ENCODE measurements at places on chromosomes 2 and 18.

DNA sequence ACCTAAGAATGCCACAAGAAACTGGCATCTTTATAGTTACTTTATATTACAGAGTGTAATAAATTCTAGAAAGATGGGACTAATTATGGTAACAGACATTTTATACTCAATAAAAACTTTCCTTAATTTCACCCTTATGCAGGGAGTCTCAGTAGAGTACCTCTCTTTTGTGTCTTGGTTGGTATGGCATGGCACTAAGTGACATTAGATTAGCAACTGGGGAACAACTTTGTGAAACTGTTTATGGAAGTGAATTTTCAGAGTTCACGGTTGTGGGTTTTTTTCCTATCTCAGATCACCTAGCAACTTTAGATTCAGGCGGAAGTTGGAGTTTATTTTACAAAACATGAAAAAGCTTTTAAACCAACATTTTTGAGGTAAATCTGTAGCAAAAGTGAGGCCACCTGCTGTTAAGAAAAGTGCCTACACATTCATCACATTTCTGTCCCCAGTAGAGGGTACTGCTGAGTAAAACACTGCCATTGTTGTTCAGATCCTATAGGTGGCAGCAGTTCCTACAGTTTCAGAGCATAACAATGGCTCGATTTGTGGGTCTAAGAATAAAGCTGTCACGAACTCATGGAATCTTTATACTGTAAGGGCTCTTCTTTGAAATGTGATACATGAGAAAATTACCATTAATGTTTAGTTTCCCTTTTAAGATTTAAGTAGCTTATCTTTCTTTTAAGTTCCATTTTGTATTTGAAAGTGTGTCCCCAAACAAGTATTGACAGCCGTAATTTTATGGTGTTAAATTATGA lies 117.6 kb downstream of the CAMKMT start:
- no peak for DNase-seq

DNA sequence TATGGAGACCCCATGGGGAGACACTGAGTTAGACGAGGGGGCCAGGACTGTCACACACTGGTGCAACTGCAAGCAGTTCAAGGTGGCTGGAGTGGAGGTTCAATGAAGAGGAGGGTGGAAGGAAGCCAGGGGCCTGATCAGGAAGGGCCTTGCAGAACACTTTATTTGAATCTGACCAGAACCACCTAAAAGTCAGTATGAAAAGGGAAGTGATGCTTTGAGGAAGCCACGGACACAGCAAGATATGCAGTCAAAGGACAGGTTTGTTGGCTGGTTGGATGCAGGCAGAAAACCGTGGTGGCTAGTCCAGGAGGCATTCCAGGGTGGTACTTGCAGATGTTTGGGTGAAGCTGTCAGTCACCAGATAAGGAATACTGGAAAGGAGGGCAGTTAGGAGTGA lies 3.5 kb upstream of the FAM124B start:
- DNase-seq: no peak

DNA sequence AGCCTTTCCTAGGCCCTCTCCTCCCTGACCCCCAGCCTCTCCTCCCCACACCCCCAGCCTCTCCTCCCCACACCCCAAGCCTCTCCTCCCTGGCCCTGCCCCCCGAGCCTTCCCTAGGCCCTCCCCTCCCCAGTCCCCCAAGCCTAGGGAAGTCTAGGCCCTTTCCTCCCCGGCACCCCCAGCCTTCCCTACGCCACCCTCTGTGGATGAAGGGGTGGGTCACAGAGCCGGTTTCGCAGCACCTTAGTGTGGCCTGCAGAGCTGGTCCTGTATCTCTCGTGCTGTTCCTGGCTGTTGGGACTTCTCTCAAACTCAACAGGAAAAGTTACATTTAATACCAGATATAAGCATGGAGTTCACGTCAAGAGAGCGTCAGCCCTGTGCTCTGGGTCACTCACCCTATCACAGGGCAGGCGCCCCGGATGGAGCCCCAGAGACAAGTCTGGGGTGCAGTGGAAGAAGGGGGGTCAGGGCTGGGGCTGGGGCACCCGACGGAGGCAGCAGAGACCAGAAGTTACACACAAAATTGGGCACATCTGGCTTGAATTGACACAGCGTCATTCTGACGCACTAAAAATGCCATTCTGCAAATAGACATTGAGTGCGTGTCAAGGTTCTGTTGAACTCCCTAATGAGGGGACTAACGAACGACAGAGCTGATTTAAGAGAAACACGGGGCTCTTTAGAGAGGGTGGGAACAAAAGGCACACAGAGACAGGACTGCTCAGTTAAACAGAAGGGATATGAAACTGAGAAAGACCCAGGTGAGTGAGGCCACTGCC lies 24.0 kb downstream of the KCNIP3 start:
- DNase-seq: no peak

GRCh38 chr2:143261986-143262385 lies 132.8 kb downstream of the ARHGAP15 start:
- no peak for DNase-seq

DNA sequence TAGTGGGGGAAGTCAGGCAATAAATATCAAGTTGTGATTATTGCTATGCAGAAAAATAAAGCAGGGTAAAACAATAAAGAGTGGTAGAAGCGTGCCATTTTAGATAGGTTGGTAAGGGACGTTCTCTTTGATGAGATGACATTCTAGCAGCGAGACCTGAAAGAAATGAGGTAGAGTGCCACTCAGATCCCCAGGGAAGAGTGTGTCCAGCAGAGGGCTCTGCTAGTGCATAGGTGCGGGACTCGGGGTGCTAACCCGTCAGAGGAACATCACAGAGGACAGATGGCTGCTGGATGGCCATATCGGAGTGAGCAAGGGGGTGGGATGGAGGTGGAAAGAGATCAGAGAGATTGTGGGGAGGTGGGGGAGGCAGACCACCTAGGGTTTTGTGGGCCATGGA lies 16.3 kb upstream of the GTF2A1L start:
- no peak for DNase-seq

GRCh38 chr2:173747035-173747434 lies 218.1 kb downstream of the SP3 start:
- DNase-seq: no peak

DNA sequence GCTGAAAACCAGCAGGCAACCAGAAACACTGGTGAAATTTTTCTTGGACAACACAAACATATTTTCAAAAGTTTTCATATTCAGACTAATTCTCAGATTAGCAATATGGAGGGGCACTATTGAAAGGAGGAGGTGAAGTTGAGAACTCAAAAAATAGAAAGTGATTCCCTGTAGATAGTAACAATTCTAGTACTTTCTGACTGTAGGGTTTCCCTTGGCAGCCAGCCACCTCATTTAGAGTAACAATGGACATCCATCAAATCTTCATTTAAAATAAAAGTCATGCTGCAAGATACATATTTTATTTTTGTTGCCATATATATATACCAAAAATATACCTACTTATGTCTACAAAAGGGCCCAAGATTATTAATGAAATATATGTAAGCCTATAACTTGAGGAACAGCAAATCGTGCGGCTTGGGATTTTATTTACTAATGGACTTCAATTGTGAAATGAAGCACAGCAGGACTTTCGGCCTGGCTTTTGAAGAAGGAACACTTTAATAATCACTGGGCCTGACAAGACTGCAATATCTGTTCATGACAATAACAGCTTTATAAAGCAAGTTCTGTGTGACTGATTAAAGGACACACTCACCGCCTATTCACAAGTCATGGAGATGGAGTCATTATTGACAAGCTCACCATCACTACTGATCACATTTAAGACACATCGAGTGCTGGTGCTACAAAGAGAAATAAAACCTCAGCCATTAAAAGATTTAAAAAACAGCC lies 6.8 kb upstream of the NR4A2 start:
- no peak for DNase-seq

- DNase-seq: no peak
These were observed 165.5 kb downstream of the GFPT1 start for GRCh38 chr2:69221512-69221911.

GRCh38 chr2:34815052-34815741 lies 1216.1 kb upstream of the FAM98A start:
- DNase-seq: no peak

DNA sequence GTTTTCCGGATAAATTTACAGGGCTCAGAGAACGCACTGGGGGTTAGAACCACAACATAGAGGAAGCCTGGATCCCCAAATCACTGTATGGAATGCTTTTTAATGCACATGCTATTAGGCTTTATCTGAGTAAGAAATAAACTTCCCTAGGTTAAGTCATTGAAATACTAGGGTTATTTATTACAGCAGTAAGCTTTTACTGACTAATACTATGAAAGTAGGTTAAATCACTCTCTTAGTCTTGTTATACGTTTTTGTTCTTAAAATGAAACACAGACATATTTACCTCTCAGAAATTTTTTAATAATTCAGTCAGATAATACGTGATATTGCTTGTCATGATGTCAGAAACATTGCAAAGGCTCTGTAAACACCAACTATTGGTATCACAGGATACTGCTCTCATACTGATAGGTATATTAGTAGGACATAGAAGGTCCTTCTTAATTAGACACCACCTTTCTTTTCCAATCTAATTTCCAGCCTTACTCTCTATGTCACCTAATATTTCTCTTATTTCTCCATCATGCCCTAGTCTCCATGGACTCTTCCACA lies 162.7 kb upstream of the NYAP2 start:
- no peak for DNase-seq

DNA sequence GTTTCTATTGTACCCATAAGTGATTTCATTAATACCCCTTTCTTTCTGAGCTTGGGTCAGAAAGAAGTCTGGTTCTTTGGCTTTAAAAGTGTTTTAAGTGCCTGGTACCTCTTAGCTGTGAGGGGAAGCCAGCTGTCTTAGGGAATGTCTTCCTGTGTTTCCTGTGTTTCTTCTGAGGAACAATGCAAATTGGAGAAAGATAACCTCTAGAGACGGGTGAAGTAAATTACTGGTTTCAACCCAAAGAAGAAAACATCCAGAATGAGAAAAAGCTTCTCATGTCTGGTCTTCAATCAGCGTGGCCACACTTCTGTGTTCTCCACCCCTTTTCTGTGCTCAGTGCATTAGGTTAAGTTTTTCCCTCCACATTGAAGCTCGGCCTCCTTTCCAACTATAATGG lies 10.2 kb upstream of the CHN1 start:
- no peak for DNase-seq

DNA sequence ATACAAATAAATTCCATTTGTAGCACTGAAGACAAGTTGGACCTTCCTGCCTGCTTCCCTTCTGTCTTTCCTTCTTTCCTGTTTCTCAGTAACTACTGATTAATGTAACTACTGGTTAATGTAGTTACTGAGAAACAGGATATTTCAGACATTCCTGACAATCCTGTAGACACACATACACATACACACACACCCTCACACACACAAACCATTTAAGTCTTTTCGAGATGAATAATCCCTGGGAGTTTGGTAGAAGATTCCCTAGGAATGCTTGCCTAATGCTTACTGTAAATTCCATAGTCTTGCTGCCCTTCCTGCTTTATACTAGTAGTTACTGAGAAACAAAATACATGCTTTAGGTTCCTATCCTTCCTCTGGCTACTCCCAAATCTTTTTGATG lies 83.9 kb downstream of the PIK3C3 start:
- DNase-seq: no peak

- no peak for DNase-seq
These were observed 24.5 kb upstream of the TGIF1 start for GRCh38 chr18:3425446-3425845.

DNA sequence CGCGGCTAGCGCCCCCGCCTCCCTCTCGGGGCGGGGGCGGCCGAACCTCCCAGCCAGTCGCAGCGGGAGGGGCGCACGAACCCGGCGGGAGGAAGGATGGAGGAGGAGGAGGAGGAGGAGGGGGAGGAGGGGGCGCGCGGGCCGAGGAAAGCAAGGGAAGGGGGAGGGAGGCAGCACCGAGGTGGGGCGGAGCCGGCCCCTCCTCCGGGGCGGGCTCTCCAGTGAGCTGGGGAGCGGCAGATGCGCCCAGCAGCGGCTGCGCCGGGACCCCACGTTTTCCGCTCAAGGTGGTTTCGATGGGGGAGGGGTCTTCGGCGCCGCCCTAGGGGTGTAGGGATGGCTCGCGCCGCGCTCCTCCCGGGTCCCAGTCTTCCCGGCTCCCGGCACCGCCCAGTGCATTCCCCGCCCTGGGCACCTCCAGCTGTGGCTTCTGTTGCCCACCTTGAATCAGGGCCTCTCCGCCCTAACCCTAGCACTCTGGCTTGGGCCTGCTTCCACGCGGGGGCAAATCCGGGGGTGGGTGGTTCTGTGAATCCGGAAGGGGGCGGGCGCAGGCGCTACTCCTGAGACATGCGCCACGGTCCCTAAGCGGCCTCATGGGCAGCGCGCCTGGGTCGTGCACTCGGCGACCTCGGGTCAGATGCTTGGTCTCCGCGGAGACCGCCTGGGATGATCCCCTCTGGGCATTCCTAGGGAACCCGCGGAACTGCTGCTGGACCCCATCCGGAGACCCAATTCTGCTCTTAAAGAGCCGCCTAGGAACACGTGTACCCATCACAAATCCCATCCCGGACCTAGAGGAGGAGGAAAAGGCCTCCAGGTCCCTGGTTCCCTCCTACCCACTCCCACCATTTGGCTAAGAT lies at the start of gene FBXO41:
Gene FBXO41, minus strand, starts transcription at position 183 of the 863 bp plus-strand sequence. CDS start 14,848 bp downstream, outside the sequence.
- DNase-seq: no peak

GRCh38 chr2:46615986-46616485 lies 136.7 kb downstream of the TMEM247 start:
- no peak for DNase-seq

DNA sequence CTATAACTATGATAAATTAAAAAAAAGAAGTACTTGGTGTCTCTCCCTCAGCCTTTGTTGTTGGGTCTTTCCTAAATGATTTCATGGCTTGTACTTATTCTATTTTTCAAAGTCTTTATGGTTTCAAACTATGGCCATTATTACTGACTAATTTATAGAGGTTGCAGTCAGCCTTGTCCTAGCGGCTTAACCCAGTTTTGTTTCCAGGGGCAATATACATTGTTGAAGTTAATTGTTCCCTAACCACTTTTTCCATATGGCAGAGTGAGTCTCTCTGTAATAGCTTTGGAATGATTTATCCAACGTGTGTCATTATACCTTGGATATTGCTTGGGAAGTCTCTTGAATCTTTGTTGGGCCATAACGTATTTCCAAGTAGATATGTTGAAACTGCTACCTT lies 408.8 kb downstream of the HRH4 start:
- no peak for DNase-seq

DNA sequence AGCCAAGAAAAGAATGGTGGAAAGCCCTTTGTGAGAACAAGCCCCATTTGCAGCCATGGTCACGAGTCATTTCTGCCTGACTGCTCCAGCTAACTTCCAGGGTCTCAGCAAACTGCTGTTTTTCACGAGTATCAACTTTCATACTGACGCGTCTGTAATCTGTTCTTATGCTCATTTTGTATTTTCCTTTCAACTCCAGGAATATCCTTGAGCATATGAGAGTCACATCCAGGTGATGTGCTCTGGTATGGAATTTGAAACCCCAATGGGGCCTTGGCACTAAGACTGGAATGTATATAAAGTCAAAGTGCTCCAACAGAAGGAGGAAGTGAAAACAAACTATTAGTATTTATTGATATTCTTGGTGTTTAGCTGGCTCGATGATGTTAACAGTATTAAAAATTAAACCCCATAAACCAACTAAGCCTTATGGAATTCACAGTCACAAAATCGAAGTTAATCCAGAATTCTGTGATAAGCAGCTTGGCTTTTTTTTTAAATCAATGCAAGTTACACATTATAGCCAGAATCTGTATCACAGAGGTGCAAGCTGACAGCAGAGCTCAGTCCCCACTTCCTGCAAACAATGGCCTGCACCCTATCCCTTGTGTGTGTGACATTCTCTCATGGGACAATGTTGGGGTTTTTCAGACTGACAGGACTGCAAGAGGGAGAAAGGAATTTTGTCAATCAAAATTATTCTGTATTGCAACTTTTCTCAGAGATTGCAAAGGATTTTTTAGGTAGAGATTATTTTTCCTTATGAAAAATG lies 26.1 kb downstream of the SLC14A1 start:
- no peak for DNase-seq

GRCh38 chr2:225597911-225598310 lies 198.4 kb downstream of the NYAP2 start:
- no peak for DNase-seq

- no peak for DNase-seq
These were observed 75.0 kb upstream of the TANC1 start for GRCh38 chr2:158893474-158893873.

Measured in cortex of kidney (tissue), 1 donor.